Activated T-cell treated with anti-CD3 and anti-CD28 coated beads, Interleukin-2, amount 50 U/mL, for 72 hours (primary cell): ENCODE measurements at places on chromosomes 3 and 15. TPM values are rescaled to one million over a fixed set of nuclear protein-coding genes. Genes with fewer than 3 reads are reported as not detected.

ANKUB1 gene
- not detected for total RNA-seq

FBLN2 gene
- 0.49 TPM for total RNA-seq

- H3K4me3 ChIP-seq = no peak overlapping the region
- H3K4me1 ChIP-seq = peaks cover 31% of the 10 kb centered on the region
- H3K36me3 ChIP-seq = peaks cover 3% of the 10 kb centered on the region
- no peak overlapping the region for H3K27ac ChIP-seq
Measured at GRCh38 chr3:44000586-44000985, 241.1 kb upstream of the TOPAZ1 start.

IL5RA gene
- total RNA-seq = 1.5 TPM

CAV3 gene
- total RNA-seq = not detected

DNA sequence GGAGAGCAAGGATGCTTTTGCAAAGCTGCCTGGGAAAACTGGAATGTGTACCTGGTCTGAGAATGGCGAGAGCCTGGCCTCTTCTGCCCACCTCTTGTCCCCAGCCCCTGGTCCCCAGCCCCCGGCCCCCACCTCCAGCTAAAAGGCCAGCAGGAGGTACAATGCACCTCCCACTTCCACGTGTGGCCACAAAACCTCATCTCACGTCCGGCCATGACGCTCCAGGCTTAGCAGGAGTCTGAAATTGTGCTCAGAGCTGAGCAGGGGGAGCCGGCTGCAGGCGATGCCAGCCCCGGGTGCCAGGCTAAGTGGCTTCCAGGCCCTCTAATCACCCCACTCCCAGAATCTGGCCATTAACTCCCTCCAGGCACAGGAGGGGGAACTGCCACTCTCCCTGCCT, 83.1 kb upstream of the PRR20G start:
- peaks cover 28% of the 10 kb centered on the region for H3K27me3 ChIP-seq
- H3K27ac ChIP-seq = no peak overlapping the region
- no peaks in the 10 kb centered on the region for H3K4me1 ChIP-seq
- H3K4me3 ChIP-seq = no peak overlapping the region
- H3K36me3 ChIP-seq = no peaks in the 10 kb centered on the region

GRCh38 chr3:24686808-24687207, 192.2 kb upstream of the THRB start:
- H3K27me3 ChIP-seq = peaks cover 56% of the 10 kb centered on the region
- H3K36me3 ChIP-seq = no peaks in the 10 kb centered on the region
- H3K27ac ChIP-seq = no peak overlapping the region
- no peaks in the 10 kb centered on the region for H3K4me1 ChIP-seq

DNA sequence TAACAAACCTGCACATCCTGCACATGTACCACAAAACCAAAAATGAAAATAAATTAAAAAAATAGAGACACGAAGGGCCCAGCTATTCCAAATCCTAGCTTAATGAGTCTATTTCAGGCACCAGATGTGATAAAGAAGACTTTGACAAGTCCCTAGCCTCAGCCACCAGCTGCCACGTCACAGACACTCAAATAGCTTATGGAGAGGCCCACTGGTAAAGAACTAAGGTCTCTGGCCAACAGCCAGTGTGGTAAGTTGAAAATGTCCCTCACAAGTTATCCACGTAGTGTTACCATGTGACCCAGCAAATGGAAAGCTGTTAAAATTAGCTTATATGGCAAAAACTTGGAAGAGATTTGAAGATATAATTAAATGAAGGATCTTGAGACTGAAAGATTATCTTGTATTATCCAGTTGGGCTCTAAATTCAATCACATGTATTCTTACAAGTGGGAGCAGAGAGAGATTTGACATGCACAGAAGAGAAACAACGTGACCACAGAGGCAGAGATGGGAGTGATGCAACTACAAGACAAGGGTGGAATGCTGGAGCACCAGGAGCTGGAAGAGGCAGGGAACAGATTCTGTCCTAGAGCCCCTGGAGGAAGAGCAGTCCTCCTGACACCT, 10.9 kb downstream of the ACSBG1 start:
- H3K4me3 ChIP-seq = no peak overlapping the region
- no peaks in the 10 kb centered on the region for H3K27me3 ChIP-seq
- no peak for DNase-seq
- peak overlapping the region; percentile 57 for H3K27ac ChIP-seq

DNA sequence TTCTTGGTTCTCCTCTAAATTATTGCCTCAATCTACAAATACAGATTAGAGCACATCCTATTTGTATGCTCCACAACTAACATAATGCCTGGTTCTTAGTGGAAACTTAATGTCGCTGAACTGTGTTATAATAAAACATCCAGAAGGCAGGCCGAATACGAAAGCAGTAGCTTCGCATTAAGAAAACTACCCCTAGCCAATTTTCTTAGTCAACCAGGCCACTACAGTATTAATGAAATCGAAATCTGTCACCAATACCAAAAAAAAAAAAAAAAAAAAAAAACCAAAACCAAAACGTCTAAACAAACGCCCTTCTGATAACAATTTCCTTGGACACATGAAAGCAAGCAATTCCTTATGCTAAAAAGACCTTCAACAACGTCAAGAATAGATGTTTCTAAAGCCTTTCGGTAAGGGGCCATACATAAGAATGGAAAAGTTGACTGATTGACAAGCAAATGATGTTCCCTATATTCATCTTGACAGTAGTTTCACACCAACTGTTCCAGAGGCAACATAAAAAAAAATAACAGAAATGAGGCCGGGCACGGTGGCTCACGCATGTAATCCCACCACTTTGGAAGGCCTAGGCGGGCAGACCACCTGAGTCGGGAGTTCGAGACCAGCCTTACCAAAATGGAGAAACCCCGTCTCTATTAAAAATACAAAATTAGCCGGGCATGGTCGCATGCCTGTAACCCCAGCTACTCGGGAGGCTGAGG, 1.3 kb downstream of the DENND6A start:
- DNase-seq = peak; percentile 8
- H3K4me3 ChIP-seq = peak overlapping the region; percentile 94
- no peaks in the 10 kb centered on the region for H3K36me3 ChIP-seq
- peak overlapping the region; percentile 96 for H3K27ac ChIP-seq

WDR72 gene
- not detected for total RNA-seq

MYO1E gene
- total RNA-seq = 4.6 TPM

KBTBD12 gene
- not detected for total RNA-seq

SCAANT1 gene
- not detected for total RNA-seq

DNA sequence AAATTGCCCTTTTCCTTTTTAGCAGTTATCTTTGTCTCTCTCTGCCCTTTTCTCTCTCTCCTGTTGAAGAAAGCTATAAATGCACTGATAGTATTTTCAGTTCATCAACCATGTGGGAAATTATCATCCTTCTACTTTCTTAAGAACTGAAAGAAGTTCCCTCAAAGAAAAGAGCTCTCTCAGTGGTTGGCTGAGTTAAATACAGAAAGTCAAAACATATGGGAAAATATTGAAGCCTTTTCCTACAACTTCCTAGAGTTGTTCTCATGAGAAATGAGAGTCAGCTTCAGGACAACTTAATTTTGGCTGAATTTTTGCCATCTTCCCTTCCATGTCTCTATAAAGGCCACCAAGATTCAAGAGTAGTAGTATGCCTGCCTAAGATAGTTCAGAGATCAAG, 96.7 kb downstream of the NFKBIZ start:
- H3K36me3 ChIP-seq = peaks cover 3% of the 10 kb centered on the region
- peaks cover 62% of the 10 kb centered on the region for H3K4me1 ChIP-seq
- H3K27me3 ChIP-seq = no peaks in the 10 kb centered on the region
- DNase-seq = no peak
- H3K4me3 ChIP-seq = peak overlapping the region; percentile 23

UNC13C gene
- total RNA-seq = not detected

GRCh38 chr3:8571256-8571655, 69.6 kb downstream of the LMCD1 start:
- DNase-seq = no peak
- H3K4me1 ChIP-seq = peaks cover 13% of the 10 kb centered on the region
- no peak overlapping the region for H3K4me3 ChIP-seq
- no peaks in the 10 kb centered on the region for H3K36me3 ChIP-seq
- no peaks in the 10 kb centered on the region for H3K27me3 ChIP-seq

- H3K4me1 ChIP-seq = peaks cover 10% of the 10 kb centered on the region
- H3K27ac ChIP-seq = no peak overlapping the region
- no peak overlapping the region for H3K4me3 ChIP-seq
- DNase-seq = no peak
- H3K36me3 ChIP-seq = no peaks in the 10 kb centered on the region
Measured at GRCh38 chr3:155342344-155342743, 48.9 kb upstream of the STRIT1 start.

DNA sequence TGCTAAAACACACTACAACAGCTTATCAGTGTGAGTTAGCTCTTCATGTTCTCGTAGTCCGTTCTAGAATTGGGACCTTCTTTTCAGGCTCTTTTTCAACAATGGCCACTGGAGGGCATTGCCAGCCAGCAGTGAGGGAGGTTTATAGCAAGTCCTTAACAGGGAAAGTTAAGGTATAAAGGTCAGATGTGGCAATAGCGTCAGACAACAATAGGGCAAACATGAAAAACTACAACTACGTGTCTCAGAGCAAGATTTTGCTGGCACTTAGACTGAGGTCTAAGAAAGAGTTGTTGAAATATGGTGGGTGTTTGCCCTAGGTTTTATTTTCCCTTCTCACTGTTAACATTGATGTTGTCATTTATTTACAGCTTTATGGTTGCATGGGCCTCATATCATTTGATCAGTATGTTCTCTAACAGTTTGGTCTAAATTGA, 161.4 kb downstream of the GMNC start:
- H3K4me3 ChIP-seq = no peak overlapping the region
- H3K36me3 ChIP-seq = no peaks in the 10 kb centered on the region
- no peaks in the 10 kb centered on the region for H3K4me1 ChIP-seq

- no peak for DNase-seq
- no peaks in the 10 kb centered on the region for H3K36me3 ChIP-seq
- no peaks in the 10 kb centered on the region for H3K27me3 ChIP-seq
- H3K4me1 ChIP-seq = no peaks in the 10 kb centered on the region
- no peak overlapping the region for H3K4me3 ChIP-seq
- H3K27ac ChIP-seq = no peak overlapping the region
Measured at GRCh38 chr3:79113876-79114275, 653.9 kb downstream of the ROBO1 start.

DNA sequence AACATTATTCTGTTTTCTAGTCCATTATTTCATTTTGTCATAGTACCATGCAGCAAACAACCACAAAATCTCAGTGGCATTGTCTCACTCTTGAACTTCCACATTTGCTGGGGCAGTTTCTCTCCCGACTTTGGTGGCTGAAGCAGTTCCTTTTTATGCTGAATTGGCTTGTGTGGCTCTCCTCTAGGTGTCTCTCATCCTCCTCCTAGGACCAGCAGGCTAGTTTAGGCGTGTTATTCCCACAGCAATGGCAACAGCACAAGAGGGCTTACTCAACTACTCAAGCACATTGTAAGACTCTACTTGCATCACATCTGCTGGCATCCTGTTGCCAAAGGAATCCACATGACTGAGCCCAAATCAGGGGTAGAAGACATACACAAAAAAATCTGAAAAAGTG, 201.8 kb upstream of the KCNH8 start:
- peaks cover 19% of the 10 kb centered on the region for H3K27me3 ChIP-seq
- no peaks in the 10 kb centered on the region for H3K36me3 ChIP-seq
- H3K4me3 ChIP-seq = no peak overlapping the region
- DNase-seq = no peak

DNA sequence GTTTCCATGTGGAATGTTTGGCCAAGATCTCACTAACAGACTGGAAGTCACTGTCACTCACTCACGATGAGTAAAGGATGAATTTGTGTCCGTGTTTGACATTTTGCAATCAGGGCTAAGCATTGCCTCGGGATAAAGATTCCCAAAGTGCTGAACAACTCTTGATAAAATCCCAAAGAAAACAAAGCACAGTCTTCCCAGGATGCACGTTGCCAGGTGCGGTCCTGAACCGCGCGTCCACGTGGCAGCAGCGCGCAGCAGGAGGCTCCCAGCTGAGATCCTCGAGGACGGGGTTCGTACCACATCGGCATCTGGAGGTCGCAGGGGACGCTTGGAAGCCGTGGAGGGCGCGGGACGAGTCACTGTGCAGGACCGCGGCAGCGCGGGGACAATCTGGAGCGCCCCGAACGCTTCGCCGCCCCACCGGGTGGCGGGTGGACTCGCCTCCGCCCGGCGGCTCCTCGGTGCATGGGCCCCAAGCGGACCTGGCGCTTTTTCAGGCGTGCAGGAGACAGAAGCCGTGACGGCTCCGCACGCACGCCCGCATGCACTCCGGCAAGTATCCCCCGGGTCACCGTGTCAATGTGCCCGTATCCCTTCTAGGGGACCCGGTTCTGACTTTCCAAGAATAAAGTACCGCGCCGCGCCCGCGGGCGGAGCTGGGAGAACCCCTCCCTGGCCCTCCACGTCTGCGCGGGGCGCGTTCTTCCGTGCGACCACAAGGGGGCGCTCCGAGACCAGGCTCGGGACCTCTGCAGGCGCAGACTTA, 17.7 kb downstream of the CPN2 start:
- H3K4me3 ChIP-seq = peak overlapping the region; percentile 91
- H3K27ac ChIP-seq = no peak overlapping the region
- no peaks in the 10 kb centered on the region for H3K36me3 ChIP-seq
- DNase-seq = peak; percentile 89
- H3K27me3 ChIP-seq = peaks cover 28% of the 10 kb centered on the region

- peaks cover 85% of the 10 kb centered on the region for H3K4me1 ChIP-seq
- no peaks in the 10 kb centered on the region for H3K27me3 ChIP-seq
- no peak for DNase-seq
- peak overlapping the region; percentile 92 for H3K27ac ChIP-seq
- H3K36me3 ChIP-seq = peaks cover 32% of the 10 kb centered on the region
Measured at GRCh38 chr3:152443212-152444023, 174.7 kb downstream of the MBNL1 start.

- H3K4me3 ChIP-seq = no peak overlapping the region
- H3K27ac ChIP-seq = no peak overlapping the region
- H3K27me3 ChIP-seq = no peaks in the 10 kb centered on the region
Measured at GRCh38 chr15:74837482-74838136, 5.3 kb downstream of the ULK3 start.

DNA sequence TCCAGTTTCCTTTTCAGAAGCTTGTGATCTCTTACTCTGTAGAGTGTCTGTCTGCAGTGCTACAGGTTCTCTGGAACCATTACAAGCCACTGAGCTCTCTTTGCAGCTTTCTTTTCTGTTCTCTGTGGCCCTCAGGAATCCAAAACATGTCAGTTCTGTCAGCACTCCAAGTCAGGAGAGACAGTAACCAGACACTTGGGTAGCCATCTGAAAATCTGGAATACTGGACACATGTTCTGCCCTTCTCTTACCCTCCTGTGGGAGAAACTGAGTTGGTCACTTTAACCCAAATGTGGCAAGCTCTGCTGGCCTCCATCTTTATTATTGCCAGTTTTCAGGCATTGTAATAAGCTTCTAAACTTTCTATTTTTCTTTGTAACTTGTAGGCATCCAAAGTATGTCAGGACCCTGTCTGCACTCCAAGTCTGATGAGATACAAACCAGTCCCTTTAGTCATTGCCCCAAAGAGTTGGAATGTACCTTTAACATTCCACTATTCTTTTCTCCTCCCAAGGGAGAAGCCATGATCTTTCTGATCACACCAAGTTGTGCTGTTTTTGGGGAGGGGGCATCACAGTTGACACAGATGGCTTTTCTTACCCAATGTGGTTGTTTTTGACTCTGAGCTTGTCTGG, 183.7 kb downstream of the DPH6 start:
- no peak overlapping the region for H3K4me3 ChIP-seq
- peaks cover 22% of the 10 kb centered on the region for H3K36me3 ChIP-seq
- H3K27me3 ChIP-seq = no peaks in the 10 kb centered on the region
- H3K4me1 ChIP-seq = no peaks in the 10 kb centered on the region
- H3K27ac ChIP-seq = no peak overlapping the region
